Omental fat pad (tissue), 4 donors: ENCODE measurements at places on chromosomes 1 and 21.

GRCh38 chr1:2454227-2454626, 21.9 kb upstream of the PLCH2 start:
- no peak for DNase-seq

DNA sequence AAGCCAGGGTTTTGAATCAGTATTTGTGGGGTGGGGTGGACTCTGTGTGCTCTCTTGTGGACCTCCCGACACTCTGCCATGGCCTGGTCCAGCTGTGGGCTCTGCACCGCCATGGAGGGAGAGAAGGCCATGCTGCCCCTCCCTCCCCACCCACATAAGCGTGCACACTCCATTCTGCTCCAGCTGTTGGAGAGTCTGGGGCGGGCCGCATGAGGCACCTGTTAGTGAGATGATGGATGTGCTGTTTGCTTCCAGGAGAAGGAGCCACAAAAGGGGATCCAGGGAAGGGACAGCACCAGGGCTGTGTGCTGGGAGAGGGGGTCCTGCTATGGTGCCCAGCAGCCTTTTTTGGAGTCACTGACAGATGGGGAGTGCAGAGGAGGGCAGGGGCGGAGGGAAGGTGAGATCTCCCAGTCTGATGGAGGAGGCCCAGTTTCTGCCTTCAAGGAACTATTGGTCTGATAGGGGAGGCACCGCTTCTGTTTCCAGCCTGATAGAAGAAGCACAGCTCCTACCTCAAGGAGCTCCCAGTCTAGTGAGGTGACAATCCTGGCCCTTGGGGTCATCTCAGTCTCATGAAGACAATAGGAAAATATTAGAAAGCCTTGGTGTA, 101.5 kb downstream of the ACTL8 start:
- no peak for DNase-seq

DNA sequence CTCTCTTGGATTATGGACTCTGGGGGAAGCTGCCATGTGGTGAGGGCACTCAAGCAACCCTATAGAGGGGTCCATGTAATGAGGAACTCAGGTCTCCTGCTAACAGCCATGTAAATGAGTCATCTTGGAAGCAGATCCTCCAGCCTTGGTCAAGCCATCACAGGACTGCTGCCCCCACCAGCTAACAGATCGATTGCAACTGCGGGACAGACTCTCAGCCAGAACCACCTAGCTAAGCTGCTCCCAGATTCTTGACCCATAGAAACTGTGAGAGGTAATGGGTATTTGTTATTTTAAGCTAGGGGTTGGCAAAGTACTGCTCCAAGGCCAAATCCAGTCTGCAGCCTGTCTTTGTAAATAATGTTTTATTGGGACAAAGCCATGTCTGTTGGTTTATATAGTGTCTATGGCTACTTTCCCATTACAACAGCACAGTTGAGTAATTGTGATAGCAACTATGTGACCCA, 27.6 kb upstream of the MAP3K7CL start:
- no peak for DNase-seq

DNA sequence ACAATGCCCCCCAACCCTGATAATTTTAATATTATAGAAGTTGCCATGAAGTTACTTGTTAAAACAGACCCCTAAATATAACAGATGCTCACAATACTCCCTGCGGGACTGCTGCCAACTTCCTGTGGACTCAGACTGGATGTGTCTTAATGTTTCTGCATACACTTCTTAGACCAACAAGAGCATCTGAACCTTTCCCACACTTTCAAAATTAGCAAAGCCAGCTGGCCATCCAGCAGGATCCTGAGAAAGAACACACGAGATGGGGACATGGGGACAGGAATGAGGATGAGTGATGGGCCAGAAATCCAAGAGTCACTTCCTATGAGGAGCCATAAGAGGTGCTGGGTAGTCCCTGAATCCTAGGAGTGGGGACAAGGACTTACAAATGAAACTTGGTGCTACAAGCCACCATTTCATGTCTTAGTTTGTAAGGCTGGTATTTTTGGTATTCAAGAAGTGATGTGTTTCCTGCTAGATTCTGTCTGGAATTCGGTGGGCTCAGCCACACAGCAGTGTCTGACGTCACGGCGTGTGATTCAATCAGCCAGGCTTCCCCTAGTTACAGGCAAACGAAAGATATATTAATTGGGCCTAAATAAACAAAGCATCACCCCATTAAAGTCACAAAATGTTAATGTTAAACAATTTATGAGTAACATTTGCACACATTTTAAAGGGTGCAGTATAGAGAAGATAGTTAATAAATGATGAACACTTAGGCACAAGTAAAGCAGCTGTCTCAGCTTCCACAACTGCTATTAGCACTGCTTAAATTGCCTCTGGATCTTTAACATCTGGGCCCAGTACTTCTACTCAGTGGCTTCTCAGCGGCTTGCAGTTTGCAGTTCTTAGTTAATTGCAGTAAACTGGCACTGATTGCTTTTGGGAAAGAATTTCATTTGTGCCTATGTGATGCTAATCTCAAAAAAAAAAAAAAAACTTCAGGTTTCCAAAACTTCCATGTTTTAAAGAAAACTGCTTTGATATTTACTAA, 41.2 kb upstream of the RGS8 start:
- DNase-seq, result no peak

- no peak for DNase-seq
These were observed 65.4 kb downstream of the TOMM20 start for GRCh38 chr1:235063068-235063765.

DNA sequence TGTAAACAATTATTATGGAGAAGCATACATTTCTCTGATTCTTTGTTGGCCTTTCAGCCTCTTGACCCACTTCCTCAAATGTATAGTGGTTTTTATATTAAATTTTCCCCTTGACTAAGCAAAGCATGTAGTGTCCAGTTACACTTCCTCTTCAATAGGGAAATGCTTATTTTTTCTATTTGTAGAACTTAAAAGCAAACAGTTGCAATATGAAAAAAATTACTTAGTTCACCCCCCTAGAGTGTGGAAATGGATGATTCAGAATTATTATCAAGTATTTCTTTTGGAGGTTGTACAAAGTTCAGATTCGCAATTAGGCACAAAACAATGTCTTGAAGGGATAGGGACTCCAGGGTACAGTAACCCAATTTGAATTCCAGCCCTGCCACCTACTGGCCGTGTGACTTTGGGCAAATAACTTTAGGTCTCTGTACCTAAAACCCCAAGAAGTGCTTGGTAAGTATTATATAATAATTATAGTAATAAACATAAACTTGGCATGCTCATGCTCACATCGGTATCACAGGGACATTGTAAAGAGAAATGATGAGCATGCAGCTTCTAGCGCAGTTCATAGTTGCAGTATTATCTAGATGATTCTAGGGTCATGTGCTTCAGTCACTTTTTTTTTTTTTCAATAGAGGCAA, 28.6 kb upstream of the IFNGR2 start:
- DNase-seq, result no peak

GRCh38 chr1:63575340-63575826, 17.8 kb upstream of the PGM1 start:
- DNase-seq, result no peak
